ENCODE measurements at places on chromosomes 5 and 9. TPM values are rescaled to one million over a fixed set of nuclear protein-coding genes. Genes with fewer than 3 reads are reported as not detected.

CER1 gene
- polyA plus RNA-seq: not detected

CLIC3 gene
- polyA plus RNA-seq: 107 TPM

DNA sequence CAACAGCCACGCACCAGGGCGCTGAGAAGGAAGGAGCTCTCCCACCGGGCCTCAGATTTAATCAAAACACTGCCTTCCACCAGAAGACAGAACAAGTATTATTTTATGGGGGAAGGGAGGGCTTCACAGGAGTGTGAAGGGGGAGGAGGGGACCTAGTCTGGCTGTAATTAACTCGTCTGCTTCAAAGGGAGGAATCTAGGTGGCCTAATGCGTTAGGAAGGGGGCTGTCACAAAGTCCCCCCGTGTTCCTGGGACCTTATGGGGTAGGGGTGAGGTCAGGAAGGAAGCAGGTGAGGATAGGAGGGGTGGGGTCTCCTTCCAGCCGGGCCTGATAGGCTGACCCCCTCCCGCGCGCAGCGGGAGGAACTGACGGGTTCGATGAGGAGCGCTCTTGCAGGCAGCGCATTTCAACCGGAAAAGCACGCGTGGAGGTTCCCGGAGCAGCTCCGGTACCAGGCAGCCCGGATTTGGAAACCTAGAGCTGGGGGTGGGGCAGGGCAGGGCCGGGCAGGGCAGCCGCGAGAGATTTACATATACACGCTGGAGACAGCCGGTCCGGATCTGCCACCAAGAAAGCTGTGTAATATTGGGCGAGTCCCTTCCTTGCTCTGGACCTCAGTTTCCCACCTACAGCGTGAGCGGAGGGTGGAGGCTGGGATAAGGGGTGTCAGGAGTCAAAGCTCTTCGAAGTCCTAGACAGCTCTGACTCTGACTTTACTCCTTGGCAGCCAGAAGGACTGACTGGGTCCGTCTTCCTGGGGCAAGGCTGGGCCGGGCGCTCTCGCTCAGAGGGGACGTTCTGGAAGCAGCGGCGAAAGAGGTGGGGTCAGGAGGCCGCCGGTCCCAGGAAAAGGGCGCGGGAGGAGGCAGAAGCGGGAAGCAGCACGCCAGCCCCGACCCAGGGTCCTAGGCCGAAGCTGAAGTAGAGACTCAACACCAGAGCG is 1.8 kb downstream of the SHB start:
- peak; percentile 63 for DNase-seq

DNA sequence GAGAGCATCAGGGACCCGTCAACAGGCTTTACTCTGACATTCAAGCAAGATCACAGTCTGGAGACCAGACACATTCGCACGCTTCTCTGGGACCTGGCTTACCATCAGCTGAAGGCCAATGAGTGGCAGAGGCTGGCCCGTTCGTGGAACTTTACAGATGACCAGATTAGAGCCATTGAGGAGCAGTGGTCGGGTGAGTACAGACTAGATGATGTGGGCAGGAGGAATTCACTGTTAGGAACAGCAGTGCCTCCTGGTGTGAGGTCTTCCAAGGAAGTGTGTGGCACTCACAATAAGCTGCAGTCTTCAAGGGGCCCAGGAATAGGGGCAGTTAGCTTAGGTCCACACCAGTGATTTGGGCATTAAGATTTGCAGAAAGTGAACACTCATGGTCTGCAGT is 50.4 kb downstream of the POC5 start:
- no peak for DNase-seq

GRCh38 chr5:105259581-105260217 is 1697.1 kb upstream of the NUDT12 start:
- no peak for DNase-seq

- DNase-seq: no peak
Measured at GRCh38 chr9:76003041-76003440, 112.6 kb downstream of the PCSK5 start.

DNA sequence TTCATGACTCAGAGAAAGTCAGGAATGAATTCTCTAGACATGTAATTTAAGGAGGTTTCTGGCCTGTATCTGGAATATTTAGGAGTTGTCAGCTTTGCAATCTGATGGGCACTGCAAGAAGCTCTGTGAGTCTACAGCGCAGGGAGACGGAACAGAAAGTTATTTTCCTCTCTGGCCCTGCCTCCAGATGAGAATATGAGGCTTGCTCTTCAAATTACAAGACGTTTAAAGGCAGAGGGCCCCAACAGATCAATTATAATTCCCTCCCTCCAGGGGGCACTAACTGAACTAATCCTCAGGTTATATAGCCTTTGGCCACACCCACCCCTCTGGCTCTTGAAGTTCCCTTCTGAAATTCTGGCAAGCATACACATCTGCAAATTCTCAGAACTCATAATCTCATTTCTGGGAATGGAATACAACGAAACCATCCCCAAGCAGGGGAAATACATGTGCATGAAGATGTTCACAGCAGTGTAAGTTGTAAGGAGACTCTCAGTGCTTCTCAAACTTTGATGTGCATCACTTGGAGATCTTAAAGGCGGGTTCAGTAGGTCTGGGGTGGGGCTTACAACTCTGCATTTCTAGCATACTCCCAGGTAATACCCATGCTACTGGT is 307.6 kb downstream of the CWC27 start:
- peak; percentile 70 for DNase-seq

GRCh38 chr9:7478646-7479045 is 320.9 kb downstream of the DMAC1 start:
- DNase-seq: no peak

DNA sequence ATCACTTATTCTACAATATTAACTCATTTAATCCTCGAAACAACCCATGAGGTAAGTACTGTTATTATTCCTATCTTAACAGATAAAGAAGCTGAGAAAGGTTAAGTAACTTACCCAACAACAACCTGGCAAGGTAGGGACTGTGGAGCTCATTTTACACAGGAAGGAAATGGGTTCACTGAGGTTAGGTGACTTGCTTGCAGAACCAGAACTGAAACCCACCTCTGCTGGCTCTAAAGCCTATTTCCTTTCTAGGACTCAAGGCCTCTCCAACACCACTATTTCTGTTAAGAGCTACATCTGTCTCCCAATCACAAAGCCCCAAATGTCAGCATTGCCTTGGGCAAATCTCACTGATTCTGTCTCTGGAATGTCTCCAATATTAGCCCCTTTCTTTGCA is 38.9 kb upstream of the IFNK start:
- DNase-seq: no peak
